SJCRH30 (cell line): ENCODE measurements at places on chromosomes 4 and X.

DNA sequence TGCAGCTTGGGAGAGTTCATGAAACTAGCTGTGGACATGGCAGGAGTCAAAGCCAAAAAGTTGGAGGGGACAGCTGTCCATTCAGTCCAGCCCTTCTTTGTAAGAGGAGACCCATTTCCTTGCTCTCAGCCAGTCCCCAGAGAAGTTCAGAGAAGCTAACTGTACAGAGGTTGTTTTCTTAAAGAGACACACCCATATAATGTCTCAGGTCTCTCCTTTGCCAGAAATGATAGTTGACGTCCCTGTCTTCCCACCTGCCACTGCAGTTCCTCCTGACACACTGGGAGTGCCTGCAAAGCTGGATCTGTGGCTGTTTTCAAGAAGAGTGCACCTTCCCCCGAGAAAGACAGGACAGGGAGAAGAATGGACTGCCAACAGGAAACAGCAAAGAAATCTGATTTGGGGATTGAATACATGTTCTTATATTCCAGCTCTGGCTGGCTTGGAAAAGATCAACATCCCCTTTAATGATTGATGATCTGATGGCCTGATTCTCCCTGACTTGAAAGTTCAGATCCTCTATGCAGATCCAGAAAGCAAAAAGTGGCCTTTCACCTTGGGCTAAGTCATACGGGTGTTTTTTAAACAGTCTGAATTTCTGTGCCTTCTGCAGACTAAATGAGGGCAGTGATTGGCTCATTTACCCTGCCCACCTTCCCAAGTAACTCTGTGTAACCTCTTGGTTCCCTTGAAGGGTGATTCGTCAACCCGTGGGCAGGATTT lies 87.2 kb downstream of the MAOA start:
- no peak for DNase-seq

DNA sequence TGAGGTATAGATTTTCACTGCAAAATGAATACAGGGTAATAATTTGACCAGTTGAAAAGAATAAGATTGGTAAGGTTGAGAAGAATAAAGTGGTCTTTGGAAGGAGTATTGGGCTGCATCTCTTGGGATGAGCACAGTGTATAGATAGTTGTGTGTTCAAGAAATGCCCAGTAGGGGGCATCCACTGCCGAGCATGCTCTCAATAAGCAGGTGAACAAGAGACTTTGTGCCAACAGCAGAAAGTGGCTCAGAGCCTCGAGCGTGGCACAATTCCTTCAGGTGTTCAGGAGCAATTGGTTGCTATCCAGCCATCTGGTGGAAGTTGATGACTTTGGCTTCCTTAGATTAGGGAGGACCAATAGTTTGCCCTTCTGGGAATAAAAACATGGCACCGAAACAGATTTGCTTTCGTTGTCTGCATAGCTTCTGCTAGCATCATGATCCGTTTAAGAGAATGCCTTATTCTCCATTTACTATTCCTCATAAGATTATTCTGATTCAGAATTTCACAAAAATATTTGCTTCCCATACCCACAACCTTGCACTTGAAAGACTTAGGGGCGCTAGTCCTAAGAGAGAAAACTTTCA lies 258.1 kb upstream of the NEIL3 start:
- peak; percentile 40 for DNase-seq

DNA sequence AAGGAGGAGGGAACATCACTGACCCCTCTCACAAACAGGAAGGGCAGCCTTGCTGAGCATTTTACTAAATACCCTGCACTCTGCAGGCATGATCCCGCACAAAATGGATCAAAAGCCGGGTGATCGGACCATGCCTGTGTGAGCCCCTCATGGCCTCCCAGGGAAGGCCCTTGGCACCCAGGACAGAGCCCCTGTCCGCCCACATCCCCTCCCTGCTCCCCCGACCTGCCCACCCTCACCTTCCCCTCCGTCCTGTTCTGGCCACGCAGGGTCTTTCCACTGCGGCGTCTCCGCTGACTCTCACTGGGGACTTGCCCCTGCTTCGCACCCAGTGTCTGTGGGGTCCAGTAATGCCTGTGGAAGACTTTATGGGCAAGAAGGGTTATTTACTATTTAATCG lies 105.0 kb downstream of the HMX1 start:
- no peak for DNase-seq

DNA sequence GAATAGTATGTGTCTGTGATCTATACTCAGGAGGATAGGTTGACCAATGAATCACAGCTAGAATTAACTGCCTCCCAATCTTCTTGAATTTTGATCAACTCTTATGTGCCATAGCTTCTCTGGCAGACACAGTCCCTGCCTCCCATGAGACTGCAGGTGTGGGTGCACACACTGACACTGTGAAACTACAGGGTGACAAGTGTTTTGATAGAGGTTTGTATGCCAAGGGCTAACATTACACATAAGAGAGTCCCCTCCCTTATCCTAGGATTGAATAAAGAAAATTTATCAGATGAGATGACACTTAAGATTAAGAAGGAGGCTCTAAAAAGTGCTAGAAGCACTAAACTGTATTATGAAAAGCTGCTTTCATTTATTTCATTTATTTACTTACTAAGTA lies 218.4 kb upstream of the BMP3 start:
- no peak for DNase-seq

- DNase-seq = no peak
Measured at GRCh38 chr4:84379917-84380641, 119.0 kb downstream of the NKX6-1 start.

GRCh38 chr4:168221301-168221700 lies 97.3 kb downstream of the DDX60 start:
- peak; percentile 78 for DNase-seq

DNA sequence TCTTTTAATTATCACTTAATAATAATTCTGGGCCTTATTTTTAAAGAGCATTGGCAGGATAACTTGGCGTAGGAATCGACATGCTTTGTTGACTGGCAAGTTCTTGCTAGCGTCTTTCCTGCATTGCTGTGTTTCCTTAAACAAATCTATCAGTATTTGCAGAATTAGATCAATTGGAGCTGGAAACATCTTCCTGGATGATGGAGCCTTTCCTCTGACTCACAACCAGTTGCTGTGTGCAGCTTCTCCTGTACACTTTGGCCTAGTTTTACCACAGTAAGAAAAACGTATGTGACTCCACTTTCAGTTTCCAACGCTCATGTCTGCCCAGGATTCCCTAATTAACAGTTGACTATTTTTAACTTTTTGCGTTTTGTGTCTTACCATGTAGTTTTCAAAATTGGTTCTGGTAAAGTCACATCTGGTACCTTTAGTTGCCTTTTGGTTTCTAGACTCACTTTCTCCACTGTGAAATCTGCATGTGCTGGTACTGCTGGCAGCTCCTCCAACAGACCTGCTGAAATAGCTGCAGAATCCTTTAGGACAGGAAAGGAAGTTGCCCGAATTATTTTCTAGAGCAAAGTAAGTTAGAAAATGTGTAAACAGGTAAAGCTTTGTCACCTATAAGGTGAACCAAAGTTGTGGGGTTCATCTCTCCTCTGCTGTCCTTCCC lies 553.2 kb upstream of the FAT1 start:
- no peak for DNase-seq

GRCh38 chr4:100894339-100894870 lies 376.6 kb upstream of the EMCN start:
- no peak for DNase-seq
